Naive thymus-derived CD4-positive, alpha-beta T cell (primary cell): ENCODE measurements at places on chromosomes 11 and 22.

- DNase-seq, result peak; percentile 40
These were observed 745 bp upstream of the ZBTB44 start for GRCh38 chr11:130315354-130315970.

- no peak for DNase-seq
These were observed 127.7 kb downstream of the CRYBB2 start for GRCh38 chr22:25346859-25347751.

DNA sequence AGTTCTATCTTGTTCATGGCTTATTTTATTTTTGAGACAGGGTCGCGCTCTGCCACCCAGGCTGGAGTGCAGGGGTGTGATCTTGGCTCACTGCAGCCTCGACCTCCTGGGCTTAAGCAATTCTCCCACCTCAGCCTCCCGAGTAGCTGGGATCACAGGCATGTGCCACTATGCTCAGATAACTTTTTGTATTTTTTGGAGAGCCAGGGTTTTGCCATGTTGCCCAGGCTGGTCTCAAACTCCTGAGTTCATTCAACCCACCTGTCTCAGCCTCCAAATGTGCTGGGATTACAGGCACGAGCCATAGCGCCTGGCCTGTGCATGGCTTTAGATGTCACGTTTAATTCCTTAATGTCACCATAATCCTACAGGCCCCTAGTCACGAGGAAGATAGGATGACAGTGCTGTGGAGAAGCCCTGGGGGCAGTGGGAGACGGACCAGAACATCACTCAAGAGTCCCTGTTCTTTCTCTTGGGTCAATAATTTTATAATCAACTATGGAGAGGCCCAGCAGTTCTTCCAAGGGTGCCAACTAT is 99.5 kb downstream of the RDX start:
- DNase-seq, result no peak

- no peak for DNase-seq
These were observed 3.0 kb downstream of the ASCL2 start for GRCh38 chr11:2267306-2267850.
